ENCODE measurements at places on chromosomes 5 and 9.

DNA sequence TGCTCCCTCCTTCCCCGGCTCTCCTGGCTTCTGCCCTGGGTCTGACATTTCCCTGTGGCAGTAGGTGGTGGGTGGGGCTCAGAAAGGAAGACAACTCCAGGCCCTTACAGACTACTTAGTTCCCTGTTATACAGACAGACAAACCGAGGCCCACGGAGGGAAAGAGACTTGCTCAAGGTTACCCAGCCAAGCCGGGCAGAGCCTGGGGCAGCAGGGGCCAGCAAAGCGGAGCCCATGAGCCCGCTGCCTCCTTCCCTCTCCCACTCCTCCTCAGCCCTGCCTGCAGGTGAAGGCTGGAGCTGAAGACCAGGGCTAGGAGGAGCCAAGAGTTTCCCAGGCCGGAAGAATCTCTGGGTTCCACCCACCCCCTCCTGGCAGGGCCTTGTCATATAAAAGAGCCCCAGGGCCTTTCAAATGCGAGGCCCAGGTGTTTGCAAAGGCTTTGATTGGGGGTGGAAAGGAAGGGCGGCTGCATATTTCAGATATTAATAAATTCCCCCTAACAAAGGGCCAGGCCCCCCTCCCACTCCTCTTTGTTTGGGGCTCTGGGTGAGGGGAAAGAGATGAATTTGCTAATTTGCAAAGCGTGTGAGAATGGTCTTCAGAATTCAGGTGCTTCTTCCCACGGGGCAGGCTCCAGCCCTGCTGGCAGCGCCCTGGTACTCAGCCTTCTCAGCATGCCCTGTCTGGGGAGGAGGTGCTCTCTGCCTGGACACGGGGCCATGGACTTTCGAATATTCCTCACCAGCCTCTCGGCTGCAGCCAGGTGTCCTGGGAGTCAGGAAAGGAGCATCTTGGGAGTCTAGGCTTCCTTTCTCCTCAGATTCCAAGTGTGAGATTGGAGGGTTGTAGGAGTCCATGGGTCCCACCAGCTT lies 21.5 kb downstream of the SLC6A7 start:
- no peak for DNase-seq

GRCh38 chr5:174287761-174288160 lies 242.3 kb downstream of the NSG2 start:
- DNase-seq = no peak

- no peak for DNase-seq
These were observed 5.8 kb upstream of the SPINK7 start for GRCh38 chr5:148306446-148306845.

GRCh38 chr9:78001946-78002731 lies 29.5 kb downstream of the GNAQ start:
- peak; percentile 50 for DNase-seq

DNA sequence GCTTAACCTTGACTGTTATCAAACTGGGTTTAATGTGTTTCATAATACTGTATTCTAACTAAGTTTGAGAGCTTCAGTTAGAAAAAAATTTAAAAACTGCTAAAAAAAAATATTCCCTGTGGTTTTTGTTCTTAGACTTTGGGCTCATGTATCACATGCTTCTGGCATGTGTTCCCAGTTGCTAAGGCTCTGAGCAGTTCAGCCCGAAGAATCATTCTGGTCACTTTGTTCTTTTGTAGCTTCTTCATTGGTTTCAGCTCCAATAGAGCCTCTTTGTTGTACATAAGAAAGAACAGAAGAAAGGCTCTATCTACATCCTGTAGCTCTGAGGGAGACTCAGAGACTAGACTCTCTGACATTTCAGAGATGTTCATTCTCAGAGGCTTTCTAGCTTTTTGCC lies 25.6 kb downstream of the KCNN2 start:
- peak; percentile 17 for DNase-seq

- peak; percentile 89 for DNase-seq
These were observed 24.9 kb upstream of the SMU1 start for GRCh38 chr9:33101104-33101951.

DNA sequence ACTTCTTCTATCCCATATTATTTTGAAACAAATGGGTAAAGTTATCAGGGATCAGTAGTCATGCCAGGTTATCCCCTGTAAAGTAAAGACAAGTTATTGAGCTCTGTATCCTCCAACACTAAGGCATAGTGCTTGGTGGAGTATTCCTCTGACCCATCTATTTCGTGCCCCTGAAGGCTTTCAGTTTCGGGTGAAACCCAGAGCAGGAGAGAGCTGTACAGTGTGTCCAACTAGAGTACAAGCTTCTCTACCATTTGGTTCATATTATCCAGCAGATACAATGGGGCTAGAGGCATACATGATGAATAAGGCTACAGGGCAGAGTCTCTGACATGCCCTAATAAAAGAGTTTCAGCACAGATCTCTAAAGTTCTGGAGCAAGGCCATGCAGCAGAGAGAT lies 3.2 kb upstream of the SLC22A4 start:
- DNase-seq = no peak

GRCh38 chr5:88870285-88870684 lies 12.7 kb downstream of the MEF2C start:
- DNase-seq = no peak

DNA sequence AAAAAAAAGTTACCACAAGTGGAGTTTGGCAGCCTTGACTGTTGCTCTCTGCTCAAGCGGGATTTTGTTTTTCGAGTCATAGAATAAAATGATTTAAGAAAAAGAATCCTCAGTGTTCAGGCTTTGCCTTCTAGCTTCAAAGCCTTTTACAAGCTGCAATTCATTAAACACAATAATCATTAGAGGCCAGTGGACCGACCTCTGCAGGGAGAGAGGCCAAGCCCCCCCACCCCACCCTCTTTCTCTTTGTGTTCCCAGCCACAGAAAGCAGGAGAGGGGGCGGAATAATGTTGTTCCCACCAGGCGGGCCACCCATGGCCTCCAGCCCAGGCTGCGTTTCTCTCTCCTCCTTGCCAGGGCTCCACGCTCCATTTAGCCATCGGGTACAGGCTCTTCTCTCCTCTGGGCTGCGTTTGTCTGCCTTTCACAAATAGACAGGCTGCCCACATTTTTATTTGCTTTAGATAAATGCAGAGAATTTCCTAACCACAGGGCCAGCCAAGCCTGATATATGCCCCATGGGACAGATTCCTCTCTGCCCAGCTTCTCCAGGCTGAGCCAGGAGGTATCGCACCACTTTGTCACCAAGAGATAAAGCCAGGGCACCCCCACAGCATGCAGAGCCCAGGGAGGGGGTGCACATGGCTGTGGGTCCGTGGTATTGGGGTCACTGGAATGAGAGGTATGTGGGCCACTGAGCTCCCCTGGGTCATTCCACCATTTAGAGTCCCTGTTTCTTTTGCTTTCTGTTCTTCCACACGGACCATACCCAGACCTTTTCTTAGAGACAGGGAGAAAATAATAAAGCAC lies 318.8 kb downstream of the PIK3R1 start:
- peak; percentile 55 for DNase-seq

DNA sequence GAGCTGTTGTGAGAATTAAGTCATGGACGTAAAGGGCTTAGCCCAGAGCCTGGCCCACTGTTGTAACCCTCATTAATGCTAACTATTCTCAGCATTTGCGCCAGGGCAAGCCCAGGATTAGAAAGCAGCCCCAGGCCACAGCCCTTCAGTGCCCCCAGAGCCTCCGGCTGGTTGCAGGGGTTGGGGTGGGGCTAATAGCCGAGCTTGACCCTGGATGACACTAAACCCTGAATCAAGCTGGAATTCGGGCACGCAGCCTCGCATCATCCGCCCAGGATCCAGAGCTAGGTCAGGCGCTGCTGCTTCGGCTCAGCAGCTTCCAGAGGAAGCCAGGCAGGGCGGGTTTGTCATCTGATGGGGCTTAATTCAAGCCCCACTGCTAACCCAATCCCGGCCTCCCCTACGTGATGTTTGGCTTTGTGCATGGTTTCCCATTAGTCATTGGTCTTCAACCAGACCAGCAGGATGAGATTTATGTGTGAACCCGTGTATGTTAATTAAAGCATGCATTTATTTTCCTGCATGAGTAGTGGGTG lies 1.2 kb upstream of the MEGF9 start:
- DNase-seq = peak; percentile 70

DNA sequence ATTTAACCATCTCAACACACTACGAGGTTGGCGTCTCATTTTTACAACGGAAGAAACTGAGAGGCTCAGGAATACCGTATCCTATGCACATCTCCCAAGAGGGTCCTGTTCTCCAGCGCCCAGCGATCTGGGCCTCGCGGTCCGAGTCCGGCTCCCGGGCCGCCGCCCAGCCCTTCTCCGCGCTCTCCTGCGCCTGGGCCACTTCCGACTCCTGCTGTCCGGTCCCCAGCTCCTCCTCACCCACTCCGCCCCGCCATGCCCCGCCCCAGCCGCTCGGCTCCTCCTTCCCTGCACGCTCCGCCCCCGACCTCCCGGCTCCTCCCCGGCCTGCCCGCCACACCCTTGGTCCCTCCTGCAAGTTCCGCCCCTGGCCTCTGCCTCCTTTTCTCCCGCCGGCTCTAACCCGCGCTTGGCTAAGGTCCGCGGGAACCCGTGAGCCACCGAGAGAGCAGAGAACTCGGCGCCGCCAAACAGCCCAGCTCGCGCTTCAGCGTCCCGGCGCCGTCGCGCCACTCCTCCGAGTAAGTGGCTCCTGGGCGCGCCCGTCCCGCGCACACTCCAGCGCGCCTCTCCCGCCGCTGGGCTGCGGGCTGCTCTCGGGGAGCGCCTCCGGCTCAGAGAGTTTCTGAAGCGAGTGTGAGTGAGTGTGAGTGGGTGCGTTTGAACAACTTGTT lies 87.3 kb upstream of the TNFAIP8 start:
- DNase-seq = peak; percentile 91

GRCh38 chr9:5839572-5839902 lies 6.6 kb upstream of the ERMP1 start:
- no peak for DNase-seq

DNA sequence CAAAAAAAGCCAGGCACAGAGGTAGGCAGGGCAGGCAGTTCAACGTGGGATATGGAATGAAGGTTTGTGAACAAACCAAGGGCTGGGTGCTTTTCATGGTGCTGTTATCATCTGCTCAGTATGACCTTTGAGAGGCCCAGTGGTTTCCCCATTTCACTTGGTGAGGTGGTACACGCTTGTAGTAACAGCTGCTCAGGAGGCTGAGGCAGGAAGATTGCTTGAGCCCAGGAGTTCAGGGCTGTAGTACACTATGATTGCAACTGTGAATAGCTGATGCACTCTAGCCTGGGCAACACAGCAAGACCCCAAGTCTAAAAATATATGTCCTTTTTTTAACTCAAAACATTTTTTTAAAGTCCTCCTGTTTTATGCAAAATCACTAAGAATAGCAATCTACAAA lies 174.8 kb downstream of the ENC1 start:
- no peak for DNase-seq

DNA sequence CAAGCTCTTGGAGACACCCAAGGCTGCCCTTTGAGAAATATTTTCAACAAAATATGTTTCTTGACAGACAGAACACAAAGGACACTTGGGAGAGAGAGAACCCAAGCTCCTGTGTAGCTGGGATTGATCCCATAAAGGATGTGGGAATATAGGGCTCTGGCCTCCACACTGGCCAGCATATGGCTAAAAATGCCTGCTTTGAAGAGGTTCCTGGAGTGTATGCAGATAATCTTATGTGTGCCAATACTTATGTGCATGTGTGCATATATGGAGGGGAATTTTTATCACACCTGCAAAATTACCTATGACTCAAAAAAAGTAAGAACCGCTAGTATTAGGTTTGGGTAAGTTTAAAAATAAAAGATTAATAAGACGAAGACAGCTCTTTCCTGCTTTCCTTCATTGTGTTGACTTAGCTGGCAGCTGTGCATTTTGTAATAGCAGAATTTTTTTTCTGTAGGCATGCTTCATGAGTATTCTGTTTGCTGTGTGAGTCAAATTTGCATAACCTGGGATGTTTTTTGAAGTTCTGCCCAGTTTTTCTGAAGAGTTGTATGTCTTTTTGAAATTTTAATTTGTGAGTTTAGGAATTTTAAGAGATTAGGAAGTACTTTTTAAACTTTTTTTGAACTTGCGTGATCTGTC lies 42.6 kb downstream of the HACD4 start:
- DNase-seq = peak; percentile 12

- DNase-seq = peak; percentile 99
These were observed 12.6 kb upstream of the SPARC start for GRCh38 chr5:151699071-151699901.

DNA sequence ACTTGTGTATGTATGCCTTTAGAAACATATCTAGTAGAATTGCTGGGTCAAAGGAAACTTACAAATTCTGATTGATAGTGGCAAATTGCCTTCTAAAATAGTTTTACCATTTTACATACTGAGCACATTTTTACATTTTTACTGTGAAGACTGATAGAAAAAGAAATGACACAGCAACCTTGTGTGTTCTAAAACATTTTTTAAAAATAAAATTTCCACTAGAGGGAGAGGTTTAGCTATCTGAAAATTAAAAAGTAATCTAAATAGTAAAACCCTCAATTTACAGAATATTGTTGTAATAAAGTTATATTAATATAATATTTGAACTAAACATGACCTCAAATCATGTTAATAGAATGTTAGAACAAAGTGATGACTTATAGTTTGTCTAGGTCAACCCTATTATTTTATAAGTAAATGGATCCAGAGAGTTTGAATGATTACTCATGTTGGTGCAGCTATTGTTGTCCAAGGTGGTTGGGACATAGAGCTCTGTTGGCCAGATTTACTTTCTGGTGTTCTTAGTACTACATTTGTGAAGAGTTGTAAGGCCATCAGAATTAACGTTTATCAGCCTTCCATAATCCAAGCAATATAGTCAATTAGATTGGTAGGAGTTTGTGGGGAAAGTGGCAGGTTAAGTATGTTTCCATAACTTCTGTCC lies 17.2 kb downstream of the CENPP start:
- DNase-seq = peak; percentile 28

DNA sequence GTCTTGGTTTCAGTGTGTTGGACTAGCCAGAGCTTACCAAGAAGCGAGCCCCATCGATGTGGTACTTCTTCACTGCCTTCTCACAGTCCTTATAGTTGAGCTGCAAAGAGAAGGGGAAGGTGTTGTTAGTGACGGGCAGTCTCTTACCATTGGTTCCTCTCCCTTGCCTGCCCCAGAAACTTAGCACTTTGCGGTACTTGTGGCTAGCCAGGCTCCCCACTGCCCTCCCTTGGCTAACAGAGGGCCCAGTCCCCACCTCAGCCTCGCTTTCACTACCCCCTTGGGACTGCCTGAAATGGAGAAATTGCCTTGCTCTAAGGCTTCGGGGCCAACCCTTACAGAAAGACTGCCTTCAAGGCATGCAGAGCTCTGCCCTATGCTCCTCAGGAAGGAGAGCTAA lies 4.3 kb downstream of the LCP2 start:
- DNase-seq = no peak

DNA sequence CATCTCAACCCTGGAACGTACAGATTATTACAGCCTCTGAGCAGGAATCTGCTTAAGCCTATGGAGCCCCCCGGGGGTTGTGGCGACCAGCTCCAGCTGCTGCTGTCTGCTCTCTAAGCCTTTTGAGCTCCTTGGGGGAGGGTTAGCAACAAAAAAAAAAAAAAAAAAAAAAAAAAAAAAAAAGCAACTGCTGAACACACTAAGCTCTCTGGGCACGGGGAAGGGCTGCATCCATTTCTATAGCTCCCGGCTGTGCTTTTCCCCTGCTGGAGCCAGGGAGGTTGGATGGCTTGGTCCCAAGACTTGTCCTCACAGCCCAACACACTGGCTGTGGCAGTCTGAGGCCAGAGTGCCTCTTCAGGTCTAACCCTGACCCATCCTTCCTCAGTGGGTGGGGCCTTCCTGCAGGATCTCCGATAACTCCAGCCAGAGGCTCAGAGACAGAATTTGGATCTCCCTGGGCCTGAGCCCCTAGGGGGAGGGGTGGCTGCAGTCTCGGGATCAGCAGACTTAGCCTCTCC lies 82.1 kb downstream of the FBN2 start:
- DNase-seq = no peak

- no peak for DNase-seq
These were observed 688.9 kb upstream of the CDH9 start for GRCh38 chr5:27727254-27727653.

Measured in fibroblast of upper back skin (primary cell).